Globus pallidus (tissue), 1 donor: ENCODE measurements at places on chromosomes 13 and 19.

GRCh38 chr13:93398167-93399035, 171.8 kb downstream of the GPC6 start:
- DNase-seq: no peak

- DNase-seq: no peak
These were observed 57.2 kb downstream of the ING1 start for GRCh38 chr13:110770678-110771077.

DNA sequence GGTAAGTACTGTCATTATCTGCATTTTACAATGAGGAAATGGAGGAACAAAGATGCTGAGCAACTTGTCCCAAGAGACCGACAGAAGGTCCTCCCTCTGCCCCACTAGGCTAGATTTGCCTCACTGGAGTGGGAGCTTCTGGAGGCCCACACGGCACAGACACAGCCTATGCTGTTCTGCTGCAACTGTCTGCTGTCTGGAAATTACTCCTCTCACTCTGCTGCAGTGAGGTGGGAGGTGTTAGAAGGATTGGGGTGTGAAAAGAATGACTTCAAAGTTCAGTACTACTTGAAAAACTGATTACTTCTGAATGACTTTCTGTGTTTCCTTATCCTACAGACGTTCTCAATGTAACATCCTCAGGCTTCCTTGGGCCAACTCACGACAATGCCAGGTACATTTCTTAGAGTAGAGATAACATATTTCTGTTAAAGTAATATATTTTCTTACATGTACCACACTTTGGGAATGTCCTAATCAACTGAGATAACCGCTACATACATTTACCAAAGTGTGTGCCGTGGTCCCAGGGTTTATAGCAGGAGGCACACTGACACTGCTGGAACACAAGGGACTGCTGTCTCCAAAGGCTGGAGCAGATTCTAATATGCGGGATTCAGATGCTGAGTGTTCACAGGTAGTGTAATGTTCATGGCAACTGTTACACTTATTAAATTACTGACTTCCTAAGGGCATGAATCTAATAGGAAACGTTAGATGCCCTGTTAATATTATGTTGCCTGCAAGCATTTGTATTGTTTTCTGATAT, 53.5 kb upstream of the WASF3 start:
- no peak for DNase-seq

- peak; percentile 84 for DNase-seq
These were observed at the start of gene NOVA2 for GRCh38 chr19:45973553-45974338. Gene NOVA2 (minus strand): TSS chr19:45973865. CDS start chr19:45973351, 514 bp downstream.

DNA sequence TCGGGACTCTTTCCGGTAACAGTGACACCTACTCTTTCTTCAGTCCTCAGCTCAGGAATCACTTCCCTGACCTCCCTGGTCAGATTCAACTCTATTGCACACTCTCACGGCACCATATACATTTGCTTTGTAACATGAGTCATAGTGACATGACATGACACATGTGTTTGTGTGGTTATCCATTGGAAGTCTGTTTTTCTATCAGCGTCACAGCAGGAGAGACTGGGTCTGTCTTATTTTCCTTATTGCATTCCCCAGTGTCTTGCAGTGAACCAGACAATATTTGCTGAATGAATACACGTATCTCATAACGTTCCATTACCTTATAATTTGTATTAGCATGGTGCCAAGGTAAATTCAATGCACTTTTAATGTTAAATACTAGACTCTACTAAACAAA, 102.0 kb downstream of the DCLK1 start:
- no peak for DNase-seq

GRCh38 chr13:103203735-103204330, 137.6 kb upstream of the SLC10A2 start:
- DNase-seq: no peak

DNA sequence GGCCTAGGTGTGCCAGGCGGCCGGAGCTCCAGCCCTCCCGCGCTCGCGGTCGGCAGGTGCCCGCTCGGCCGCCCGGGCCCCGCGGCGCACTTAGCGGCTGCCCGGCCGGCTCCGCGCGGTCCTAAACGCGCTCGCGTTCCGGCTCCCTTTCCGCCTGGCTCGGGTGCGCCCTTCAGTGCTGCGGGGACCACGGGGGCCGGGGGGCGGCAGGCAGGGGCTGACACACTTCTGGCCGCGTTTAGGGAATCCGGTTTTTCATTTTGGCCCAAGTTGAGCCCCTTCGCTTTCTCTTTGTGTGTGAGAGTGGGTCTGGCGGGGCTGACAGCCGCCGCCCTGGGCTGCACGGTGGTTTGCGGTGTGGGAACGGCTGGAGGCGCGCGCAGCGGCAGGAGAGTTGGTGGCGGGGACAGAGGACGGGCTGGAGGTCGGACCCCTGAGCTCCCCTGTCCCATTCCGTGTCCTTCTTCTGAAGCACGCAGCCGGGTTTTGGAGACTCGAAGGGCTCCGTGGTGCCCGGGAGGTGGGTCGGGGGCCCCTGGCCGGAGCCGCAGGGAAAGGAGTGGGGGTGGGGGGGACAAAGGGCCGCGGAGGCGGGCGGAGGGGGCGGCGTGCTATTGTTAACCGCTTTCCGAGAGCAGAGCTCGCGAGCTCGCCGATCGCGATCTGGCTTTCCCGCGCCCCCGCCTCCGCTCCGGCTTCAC, 3.1 kb downstream of the FGF9 start:
- no peak for DNase-seq

GRCh38 chr13:46643165-46643777, 90.3 kb downstream of the LRCH1 start:
- DNase-seq: no peak

- DNase-seq: no peak
These were observed 805.7 kb downstream of the PCDH9 start for GRCh38 chr13:66424422-66424821.
